ENCODE measurements at places on chromosomes 16 and 17. TPM values are rescaled to one million over a fixed set of nuclear protein-coding genes. Genes with fewer than 3 reads are reported as not detected.

The PPL gene
- total RNA-seq: 10.8 TPM

The SLC52A1 gene
- total RNA-seq: 5.3 TPM

The ICAM2 gene
- 6.9 TPM for total RNA-seq

The HOXB1 gene
- not detected for total RNA-seq

The CDRT15L2 gene
- not detected for total RNA-seq

The GRAPL gene
- total RNA-seq: 2.2 TPM

The ALOX15B gene
- 1.1 TPM for total RNA-seq

The MYH11 gene
- total RNA-seq: 5,005 TPM

The CHRNE gene
- total RNA-seq: 0.24 TPM

The ABR gene
- 470 TPM for total RNA-seq

The NPIPA5 gene
- 49.7 TPM for total RNA-seq

The NPIPB6 gene
- total RNA-seq: 1.0 TPM

The NECAB2 gene
- total RNA-seq: 0.55 TPM

The TMEM114 gene
- total RNA-seq: not detected

The SSTR5 gene
- total RNA-seq: not detected

The RAB34 gene
- total RNA-seq: 74.4 TPM

The TPSAB1 gene
- total RNA-seq: 51.7 TPM

The TBC1D26 gene
- total RNA-seq: 0.16 TPM

The SDR42E2 gene
- total RNA-seq: not detected

The KRTAP2-1 gene
- not detected for total RNA-seq

The CDRT15 gene
- total RNA-seq: not detected

The C1QL1 gene
- 6.5 TPM for total RNA-seq
